ENCODE measurements at places on chromosomes 7 and 10.

- H3K4me1 ChIP-seq: peaks cover 34% of the 10 kb centered on the region
- H3K27ac ChIP-seq: no peak overlapping the region
Observed at GRCh38 chr7:27244488-27245123, 2.0 kb downstream of the EVX1 start.

DNA sequence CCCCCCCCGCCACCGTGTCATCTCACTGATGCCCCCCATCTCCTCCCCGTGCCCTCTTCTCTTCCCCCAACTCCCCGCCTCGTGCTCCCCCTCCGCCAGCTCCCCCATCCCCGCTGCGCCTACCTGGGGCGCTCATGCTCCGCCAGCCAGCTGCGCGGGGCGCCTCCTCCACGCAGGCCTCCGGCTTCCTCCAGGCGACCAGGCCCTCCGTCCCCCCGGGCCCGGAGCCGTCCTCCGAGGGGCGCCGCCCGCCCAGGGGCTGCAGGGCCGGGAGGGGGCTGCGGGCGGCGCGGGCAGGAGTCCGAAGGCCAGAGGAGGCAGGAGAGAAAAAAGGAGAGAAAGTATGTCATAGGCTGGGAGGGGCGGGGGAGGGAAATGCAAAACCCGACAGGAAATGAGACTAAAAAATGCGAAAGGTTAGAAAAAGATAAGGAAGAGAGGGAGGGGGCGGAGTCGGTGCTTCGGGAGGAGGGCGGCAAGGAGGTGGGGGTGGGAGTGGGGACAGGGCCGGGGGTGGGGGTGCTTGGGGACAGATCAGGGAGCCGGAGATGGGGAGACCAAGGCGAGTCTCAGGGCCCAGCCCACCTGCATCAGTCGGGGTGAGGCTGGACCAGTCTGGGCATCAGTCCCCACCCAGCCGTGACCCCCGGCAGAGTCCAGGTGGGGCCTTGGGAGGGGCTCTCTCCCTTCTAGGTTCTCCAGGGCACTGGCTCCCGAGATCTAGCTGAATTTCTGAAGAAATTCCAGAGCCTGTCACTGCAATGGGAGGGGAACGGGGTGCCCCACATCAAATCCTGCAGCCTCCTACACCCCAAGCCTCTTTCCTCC is at the start of gene CARD11:
Gene CARD11 (minus strand): TSS at position 324 of the 828 bp plus-strand sequence. CDS start 85,361 bp downstream, outside the sequence.
- no peak within 1 kb of the TSS for H3K27ac ChIP-seq
- no peaks in the 10 kb centered on the region for H3K4me1 ChIP-seq
- H3K27me3 ChIP-seq: no peaks in the 10 kb centered on the region
- no peaks in the 10 kb centered on the region for H3K36me3 ChIP-seq
- DNase-seq: no peak

GRCh38 chr7:24283897-24284698 is at the start of gene NPY:
Gene NPY, plus strand, starts transcription at chr7:24284190. Its CDS starts 1,051 bp downstream, at chr7:24285241.
- no peaks in the 10 kb centered on the region for H3K36me3 ChIP-seq
- DNase-seq: no peak
- peaks cover 19% of the 10 kb centered on the region for H3K27me3 ChIP-seq
- H3K4me1 ChIP-seq: peaks cover 14% of the 10 kb centered on the region
- no peak within 1 kb of the TSS for H3K27ac ChIP-seq

- no peaks in the 10 kb centered on the region for H3K36me3 ChIP-seq
- H3K27me3 ChIP-seq: no peaks in the 10 kb centered on the region
- H3K4me3 ChIP-seq: no peak overlapping the region
- no peaks in the 10 kb centered on the region for H3K4me1 ChIP-seq
- no peak for DNase-seq
Observed at GRCh38 chr10:21464134-21464533, 61.3 kb downstream of the SKIDA1 start.

GRCh38 chr7:128713794-128714193 is 25.4 kb upstream of the CALU start:
- no peak overlapping the region for H3K27ac ChIP-seq
- H3K36me3 ChIP-seq: no peaks in the 10 kb centered on the region
- DNase-seq: no peak
- H3K27me3 ChIP-seq: no peaks in the 10 kb centered on the region

GRCh38 chr7:151552352-151553028 is 32.8 kb upstream of the RHEB start:
- H3K27ac ChIP-seq: peak overlapping the region; percentile 33
- H3K4me1 ChIP-seq: peaks cover 36% of the 10 kb centered on the region
- DNase-seq: peak; percentile 89

DNA sequence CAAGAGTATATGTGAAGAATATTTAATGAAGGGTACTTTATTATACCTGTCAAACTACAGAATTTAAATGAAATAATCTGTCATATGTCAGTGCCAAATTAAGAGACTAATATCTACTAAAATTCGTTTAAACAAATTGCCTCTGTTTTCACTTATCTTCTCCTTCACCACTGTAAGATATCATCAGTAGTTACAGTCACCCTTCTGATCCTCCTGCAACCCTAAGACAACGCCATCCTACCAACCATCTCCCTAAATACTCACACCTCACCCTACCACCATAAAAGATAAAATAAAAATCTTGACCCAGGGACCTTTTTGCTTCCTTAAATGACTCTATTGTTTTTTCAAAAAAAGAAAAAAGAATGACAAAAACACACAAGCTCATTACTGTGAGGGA is 20.8 kb downstream of the EZH2 start:
- H3K27ac ChIP-seq: no peak overlapping the region
- no peak overlapping the region for H3K4me3 ChIP-seq
- H3K27me3 ChIP-seq: no peaks in the 10 kb centered on the region
- H3K36me3 ChIP-seq: no peaks in the 10 kb centered on the region

DNA sequence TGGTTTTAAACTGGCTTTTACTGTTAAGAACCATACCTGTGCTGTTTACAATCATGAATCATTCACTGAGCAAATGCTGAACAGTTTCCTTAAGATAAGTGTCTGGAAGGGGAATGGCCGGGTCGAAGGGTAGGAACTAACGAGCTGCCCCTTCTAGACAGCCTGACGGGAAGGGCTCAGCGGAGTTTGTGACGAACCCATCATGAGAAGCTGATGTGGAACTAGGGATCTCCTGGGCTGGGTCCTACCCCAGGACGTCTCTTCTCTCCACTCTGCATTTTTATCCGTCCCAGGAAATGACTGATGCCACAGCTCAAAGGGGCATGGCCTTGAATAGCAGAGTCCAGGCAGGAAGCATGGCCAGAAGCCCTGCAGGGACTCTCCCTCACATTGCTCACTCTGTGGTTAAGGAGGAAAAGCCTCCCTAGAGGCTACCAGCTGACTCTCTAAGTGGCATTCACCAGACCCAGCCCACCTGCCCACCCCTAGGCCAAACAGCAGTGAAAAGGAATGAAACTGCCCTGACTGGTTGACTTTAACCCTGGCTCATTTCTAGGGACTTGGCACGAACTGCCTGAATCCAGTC is 112.0 kb downstream of the PFKFB3 start:
- H3K4me1 ChIP-seq: peaks cover 9% of the 10 kb centered on the region
- no peak overlapping the region for H3K27ac ChIP-seq
- H3K36me3 ChIP-seq: no peaks in the 10 kb centered on the region
- no peaks in the 10 kb centered on the region for H3K27me3 ChIP-seq
- no peak for DNase-seq

DNA sequence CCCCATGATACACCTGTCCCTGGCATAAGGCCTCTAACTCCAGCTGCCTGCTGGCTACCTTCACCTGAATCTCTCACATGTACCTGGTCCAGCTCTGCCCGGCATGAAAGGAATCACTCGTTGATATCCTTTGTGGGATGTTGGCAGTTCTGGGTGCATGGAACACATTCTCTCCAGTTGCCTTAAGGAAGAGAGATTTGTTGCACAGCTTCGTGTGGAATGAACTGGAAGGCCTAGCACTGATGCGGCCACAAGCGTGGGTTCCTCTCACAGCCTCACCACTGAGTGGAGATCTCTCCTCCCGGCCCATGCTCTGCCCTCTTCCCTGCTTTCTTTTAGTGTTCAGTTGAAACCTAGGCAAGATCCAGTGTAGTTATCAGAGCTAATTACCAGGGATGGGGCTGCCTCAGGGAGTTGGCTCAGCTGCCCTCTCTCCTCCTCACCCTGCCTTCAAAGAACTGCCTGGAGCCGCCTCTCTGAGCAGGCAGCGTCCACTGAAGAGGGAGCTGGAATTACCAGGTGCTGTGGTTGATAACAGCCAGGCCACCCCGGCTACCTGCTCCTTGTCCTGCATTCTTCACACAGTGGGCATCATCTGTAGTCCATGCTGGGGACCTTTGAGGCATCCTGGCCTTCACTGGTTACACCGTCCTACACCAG is 194.3 kb downstream of the CCDC3 start:
- H3K4me1 ChIP-seq: no peaks in the 10 kb centered on the region
- no peak overlapping the region for H3K4me3 ChIP-seq
- no peak overlapping the region for H3K27ac ChIP-seq
- H3K36me3 ChIP-seq: no peaks in the 10 kb centered on the region

- H3K27ac ChIP-seq: no peak overlapping the region
- no peak overlapping the region for H3K4me3 ChIP-seq
- H3K4me1 ChIP-seq: no peaks in the 10 kb centered on the region
- H3K36me3 ChIP-seq: no peaks in the 10 kb centered on the region
- DNase-seq: no peak
- H3K27me3 ChIP-seq: no peaks in the 10 kb centered on the region
Observed at GRCh38 chr7:122546496-122546895, 152.4 kb downstream of the RNF133 start.

- H3K4me1 ChIP-seq: no peaks in the 10 kb centered on the region
- H3K27me3 ChIP-seq: no peaks in the 10 kb centered on the region
- H3K27ac ChIP-seq: no peak overlapping the region
- DNase-seq: no peak
- H3K36me3 ChIP-seq: no peaks in the 10 kb centered on the region
- no peak overlapping the region for H3K4me3 ChIP-seq
Observed at GRCh38 chr10:28400681-28401080, 97.8 kb upstream of the MPP7 start.

DNA sequence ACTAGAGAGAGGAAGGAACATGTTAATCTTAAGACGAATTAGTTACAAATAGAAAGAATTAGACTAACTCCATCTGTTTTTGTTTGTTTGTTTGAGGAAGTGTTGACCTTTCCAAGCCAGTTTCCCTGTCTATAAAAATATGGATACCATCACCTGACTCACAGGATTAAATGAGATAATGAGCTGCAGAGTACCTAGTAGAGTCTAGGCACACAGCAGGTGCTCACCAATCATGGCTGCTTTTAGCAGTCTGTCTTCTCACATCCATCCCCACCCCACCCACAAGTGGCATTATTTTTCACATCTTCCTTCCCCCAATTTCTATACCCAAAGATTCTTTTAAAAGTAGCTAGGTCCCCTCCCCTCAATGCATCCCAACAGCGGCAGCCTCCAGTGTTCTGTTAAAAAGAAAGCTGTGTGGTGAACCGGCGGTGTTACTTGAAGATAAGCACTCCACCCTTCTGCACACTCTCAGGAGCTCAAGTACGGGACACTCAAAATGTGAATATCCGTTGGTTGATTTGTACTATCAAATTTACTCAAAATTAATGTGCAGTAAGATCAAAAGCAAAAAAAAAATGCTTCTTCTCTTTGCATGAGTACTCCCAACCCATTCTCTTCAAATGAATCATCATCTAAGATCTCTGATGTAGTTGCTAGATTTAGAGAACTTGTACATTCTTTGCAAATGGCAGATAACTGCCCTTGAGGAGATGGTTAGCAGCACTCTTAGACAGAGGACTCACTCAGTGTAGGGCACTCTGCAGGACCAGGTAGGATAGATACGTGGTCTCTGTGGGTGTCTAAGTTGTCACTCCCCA is 145.4 kb upstream of the ASAH2 start:
- no peaks in the 10 kb centered on the region for H3K36me3 ChIP-seq
- no peak overlapping the region for H3K27ac ChIP-seq
- no peaks in the 10 kb centered on the region for H3K27me3 ChIP-seq
- peaks cover 37% of the 10 kb centered on the region for H3K4me1 ChIP-seq
- no peak overlapping the region for H3K4me3 ChIP-seq
- DNase-seq: no peak

GRCh38 chr10:24908793-24909423 is 43.5 kb downstream of the PRTFDC1 start:
- no peak for DNase-seq
- H3K27me3 ChIP-seq: no peaks in the 10 kb centered on the region
- no peak overlapping the region for H3K27ac ChIP-seq
- no peaks in the 10 kb centered on the region for H3K4me1 ChIP-seq
- H3K4me3 ChIP-seq: no peak overlapping the region

GRCh38 chr7:123773481-123773880 is 24.7 kb upstream of the WASL start:
- no peak overlapping the region for H3K4me3 ChIP-seq
- no peak for DNase-seq

Measured in body of pancreas (tissue), 4 donors.